Mesangial cell (primary cell): ENCODE measurements at places on chromosomes 3 and 15. TPM values are rescaled to one million over a fixed set of nuclear protein-coding genes. Genes with fewer than 3 reads are reported as not detected.

METTL6 gene
- total RNA-seq: 12.7 and 13.0 TPM in 2 replicates

CRABP1 gene
- not detected in 2 replicates for total RNA-seq

CHRD gene
- total RNA-seq: under 0.01 and 0.13 TPM in 2 replicates

MELTF gene
- 15.3 and 19.4 TPM in 2 replicates for total RNA-seq

HTR3E gene
- not detected in 2 replicates for total RNA-seq

UBXN7 gene
- total RNA-seq: 8.3 and 9.9 TPM in 2 replicates

MEGF11 gene
- 0.16 and 0.38 TPM in 2 replicates for total RNA-seq

TIMMDC1 gene
- 52.1 and 74.0 TPM in 2 replicates for total RNA-seq

PDHB gene
- total RNA-seq: 52.0 and 61.3 TPM in 2 replicates

AMT gene
- total RNA-seq: 0.65 and 6.3 TPM in 2 replicates

TMEM43 gene
- 64.0 and 103 TPM in 2 replicates for total RNA-seq

RHCG gene
- total RNA-seq: not detected in 2 replicates

PRKCD gene
- 8.2 and 9.9 TPM in 2 replicates for total RNA-seq

UCN2 gene
- total RNA-seq: 8.4 and 9.9 TPM in 2 replicates

IQCF5 gene
- total RNA-seq: not detected in 2 replicates

PLSCR4 gene
- total RNA-seq: 2.9 and 4.3 TPM in 2 replicates

ALDH1A3 gene
- total RNA-seq: 18.5 and 19.7 TPM in 2 replicates
